CD4-positive, alpha-beta T cell treated with Interleukin-1 beta for 1 hour (primary cell): ENCODE measurements at places on chromosomes 11 and 22.

DNA sequence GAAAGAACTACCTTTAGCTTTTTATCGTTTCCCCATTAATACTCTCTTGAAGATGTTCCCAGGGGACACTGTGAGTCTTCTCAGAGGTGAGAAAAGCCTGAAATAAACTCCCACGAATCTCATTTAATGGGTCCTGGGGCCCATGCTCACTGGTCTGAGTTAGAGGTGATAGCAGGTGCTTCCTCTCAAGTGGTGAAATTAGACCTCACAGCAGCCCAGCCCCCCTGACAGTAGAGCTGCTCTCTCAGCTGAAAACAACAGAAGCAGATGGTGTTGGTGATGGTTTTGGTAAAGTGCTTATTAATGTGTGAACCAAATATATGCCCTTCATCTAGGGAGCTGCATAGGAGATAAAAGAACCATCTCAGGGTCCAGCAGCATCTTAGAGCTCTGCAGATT is 76.8 kb upstream of the VPREB1 start:
- DNase-seq, result peak; percentile 3

- no peak for DNase-seq
These were observed 32.2 kb upstream of the TRIM29 start for GRCh38 chr11:120169981-120170698.

DNA sequence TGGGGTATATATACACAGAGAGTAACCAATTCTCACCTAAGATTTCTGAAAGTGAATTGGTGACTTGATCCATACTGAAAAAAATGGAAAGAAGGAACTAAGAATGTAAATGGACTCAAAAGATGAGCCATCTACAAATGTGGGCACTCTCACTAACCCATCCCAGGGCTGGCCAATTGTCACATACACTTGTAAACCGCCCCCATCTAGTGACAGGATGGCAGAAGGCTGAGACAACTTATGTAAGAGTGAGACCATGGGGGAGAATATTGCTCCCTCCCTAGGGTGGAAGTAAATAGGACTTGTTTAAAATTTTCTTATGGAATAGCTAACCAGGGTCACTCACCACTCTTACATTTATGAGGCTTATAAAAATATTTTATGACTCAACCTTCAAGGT is 377.1 kb upstream of the ISX start:
- DNase-seq, result no peak

- no peak for DNase-seq
These were observed 27.2 kb upstream of the SYT13 start for GRCh38 chr11:45313171-45313865.

- peak; percentile 37 for DNase-seq
These were observed 34.1 kb upstream of the CALCA start for GRCh38 chr11:15006139-15006759.

- no peak for DNase-seq
These were observed 1.7 kb downstream of the SAMM50 start for GRCh38 chr22:43956805-43957463.

DNA sequence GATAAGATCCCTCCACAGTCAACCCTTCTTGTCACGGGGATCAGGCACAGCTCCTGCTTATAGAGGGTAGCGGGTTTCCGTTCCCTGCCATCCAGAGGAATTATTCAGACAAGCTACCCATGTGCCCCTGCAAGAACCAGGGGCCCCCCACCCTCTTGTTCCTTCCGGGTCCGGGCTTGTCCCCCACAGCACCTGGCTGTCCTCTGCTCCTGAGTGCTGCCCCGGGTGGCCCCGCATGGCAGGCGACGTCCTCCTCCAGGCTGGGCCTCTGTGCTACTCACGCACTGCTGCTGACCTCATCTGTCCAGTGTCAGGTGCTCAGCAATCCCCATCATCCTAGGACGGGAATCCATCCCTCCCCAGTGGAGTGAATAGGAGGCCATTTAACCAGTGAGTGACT is 24.7 kb downstream of the CELSR1 start:
- no peak for DNase-seq

DNA sequence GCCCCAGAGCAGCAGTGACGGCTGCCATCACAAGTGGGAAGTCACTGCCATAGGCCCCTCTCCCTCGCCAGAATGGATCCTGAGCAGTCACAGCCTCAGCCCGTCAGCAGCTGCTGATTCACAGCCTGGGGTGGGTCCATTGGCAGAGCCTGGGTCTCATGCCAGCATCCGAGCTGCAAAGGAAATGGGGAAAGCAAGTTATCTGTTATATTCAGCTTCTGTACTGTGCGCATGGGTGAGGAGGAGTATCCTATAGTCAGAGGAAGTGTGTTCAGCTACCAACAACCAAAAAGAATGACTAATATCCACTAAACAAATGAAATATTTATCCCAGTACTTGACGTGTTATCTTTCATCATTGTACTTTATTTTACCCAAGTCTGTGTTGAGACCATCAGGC is 119.7 kb downstream of the RCN1 start:
- DNase-seq, result no peak

DNA sequence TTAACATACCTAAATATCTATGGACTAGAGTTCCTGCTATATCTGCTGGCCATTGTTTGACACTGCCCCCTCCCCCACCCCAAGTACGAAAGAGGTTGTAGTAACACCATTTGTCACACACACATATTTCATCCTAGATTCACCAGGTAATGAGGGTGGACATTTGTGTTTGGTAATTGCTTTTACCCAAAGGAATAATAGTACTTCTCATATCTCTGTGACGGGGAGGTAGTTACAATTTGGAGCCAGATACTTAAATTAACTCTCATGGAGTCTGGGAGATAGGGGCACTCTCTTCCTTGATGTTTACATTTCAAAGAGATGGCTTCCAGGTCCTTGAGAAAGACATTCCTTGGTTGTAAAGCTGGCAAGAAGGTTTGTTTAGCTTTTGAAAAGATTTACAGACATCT is 38.7 kb downstream of the REXO2 start:
- DNase-seq, result no peak

- DNase-seq, result no peak
These were observed 60.3 kb downstream of the UBASH3B start for GRCh38 chr11:122715548-122716440.

DNA sequence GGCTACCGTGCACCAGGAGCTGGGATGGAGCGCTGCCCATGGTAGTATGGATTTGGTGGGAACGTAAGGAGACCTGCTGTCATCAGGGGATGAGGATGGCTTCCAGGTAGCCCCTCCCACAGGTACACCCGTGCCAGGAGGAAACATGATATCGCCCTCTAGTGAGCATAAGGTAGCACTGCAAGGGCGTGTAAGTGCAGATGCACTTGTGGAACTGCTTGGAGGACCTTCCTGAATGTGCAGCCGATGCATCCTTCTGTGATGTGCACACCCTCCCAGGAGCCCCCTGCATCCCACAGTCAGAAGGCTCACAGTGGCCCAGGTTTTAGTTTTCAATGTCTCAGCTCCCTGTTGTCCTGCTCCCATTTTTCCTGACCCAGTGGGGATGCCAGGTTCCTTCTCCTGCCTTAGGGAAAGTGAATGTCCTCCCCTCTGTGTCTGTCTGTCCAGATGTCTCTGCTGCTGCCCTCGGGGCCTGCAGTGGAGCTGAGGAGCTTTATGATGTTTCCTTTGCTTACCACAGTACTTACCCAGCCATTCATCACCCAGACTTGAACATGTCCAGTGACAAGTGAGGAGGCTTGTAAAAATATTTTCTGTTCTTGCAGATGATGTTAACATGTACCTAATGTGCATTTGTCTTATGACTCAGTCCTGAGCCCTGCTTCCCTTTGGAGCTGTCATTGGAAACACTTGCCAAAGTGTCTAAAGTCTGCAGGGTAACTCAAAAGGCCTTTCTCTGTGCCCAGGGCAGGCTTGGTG is 49.2 kb downstream of the DBX1 start:
- DNase-seq, result peak; percentile 45

GRCh38 chr11:42422090-42422489 is 889.7 kb upstream of the API5 start:
- DNase-seq, result no peak

DNA sequence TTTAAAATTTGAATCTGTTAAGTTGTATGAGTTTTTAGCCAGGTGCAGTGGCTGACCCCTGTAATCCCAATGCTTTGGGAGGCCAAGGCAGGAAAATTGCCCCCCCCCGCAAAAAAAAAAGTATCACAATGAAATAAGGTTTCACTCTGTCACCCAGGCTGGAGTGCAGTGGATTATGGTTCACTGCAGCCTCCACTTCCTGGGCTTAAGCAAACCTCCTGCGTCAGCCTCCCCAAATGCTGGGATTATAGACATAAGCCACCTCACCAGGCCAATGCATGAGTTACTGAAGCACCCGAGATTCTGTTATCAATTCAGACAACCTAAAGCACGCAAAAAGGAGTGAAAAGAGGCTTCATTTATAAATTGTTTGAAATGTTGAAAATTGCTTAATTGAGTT is 2.4 kb upstream of the CHID1 start:
- no peak for DNase-seq

- DNase-seq, result no peak
These were observed 391.9 kb upstream of the CADM1 start for GRCh38 chr11:115896084-115896483.

DNA sequence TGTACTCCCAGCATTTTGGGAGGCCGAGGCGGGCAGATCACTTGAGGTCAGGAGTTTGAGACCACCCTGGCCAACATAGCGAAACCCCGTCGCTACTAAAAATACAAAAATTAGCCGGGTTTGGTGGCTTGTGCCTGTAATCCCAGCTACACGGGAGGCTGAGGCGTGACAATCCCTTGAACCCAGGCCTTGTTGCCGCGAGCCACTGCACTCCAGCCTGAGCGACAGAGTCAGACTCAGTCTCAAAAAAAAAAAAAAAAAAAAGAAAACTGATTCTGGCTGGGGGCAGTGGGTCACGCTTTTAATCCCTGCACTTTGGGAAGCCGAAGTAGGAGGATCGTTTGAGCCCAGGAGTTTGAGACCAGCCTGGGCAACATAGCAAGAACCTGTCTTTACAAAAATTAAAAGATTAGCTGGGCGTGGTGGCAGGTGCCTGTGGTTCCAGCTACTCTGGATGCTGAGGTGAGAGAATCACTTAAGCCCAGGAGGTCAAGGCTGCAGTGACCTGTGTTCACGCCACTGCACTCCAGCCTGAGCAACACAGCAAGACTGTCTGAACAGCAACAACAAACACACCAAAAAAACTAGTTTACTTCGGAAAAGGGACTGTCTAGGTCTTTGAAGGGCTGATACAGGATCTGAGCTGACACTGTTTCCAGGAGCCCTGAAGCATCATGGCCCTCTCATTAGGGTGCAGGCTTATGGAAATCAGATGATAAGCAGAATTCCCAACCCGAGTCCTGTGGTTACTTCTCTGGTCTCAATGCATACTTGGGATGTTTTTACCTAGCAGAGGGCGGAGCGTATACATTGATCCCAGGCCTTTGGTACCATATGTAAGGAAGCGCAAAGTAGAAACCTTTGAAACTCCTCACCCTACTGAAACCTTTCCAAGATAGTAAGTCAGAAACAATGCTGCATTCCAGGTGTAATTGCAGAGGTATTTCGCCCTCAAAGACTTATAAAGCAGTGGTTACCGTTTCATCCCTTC is 1.8 kb upstream of the CHKB start:
- no peak for DNase-seq

GRCh38 chr11:126459691-126460281 is 104.3 kb downstream of the ST3GAL4 start:
- DNase-seq, result no peak

DNA sequence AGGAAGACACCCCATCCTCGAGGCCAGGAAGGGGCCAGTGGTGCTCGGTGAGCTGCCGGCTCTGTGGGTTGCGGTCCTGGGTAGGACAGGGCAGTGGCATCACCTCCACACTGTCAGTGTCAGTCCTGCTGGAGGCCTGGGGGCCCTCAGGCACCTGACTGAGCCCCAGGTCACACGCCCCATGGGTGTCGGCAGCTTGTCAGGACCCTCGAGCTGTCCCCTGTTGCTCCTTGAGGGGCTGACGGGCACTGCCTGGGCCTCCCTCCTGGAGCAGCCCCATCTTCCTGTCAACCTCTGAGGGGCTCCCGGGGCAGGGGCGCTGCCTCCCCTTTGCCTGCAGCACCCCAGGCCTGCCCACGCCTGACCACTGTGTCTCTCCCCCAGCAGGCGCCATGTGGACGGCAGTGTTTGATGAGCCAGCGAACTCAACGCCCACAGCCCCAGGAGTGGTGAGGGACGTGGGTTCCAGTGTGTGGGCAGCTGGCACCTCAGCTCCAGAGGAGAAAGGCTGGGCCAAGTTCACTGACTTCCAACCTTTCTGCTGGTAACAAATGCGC is 35.4 kb downstream of the SBF1 start:
- no peak for DNase-seq

DNA sequence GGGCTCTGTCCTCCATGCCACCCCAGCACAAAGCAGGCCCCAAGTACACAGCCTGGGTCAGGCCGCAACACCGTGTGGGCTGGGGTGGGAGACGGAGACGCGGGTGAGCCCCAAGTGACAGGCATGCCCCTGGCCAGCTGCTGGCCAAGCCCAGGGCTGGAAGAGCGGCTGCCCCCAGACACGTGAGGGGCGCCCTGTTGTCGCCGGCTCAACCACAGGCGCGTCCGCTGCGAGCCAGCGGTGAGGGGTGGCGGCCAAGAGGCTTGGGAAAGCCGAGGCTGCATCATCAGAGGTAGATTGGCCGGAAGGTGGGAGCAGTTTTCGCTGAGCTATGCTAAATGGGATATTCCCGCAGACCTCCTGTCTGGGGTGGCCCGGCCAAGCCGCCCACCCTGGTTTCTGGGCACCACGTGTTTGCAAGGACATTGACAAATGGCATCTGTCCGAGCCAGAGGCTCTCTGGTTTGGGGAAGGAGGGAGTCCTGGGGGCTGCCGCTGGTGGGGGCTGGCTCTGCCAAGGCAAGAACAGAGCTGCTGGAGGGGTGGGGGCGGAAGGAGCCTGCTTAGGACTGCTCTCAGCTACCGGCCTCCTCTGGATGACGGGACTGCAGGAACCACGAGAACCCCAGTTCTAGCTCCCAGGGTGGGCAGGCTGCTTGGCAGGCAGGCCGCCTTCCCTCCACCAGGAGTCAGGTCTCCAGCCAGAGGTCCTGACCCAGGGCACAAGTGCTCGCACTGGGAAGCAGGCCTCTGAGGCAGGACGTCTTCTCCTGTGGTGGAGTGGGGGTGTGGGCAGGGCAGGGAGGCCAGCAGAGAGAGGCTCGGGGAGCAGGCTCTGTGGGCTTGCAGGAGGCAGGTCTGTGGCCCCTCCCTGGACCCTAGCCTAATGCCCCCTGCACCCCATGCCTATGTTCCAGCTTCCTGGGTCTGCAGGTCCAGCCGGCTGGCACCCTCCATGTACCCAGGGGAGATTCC is 552 bp downstream of the PRR33 start:
- no peak for DNase-seq
